Naive thymus-derived CD4-positive, alpha-beta T cell (primary cell): ENCODE measurements at places on chromosomes 5 and 9. TPM values are rescaled to one million over a fixed set of nuclear protein-coding genes. Genes with fewer than 3 reads are reported as not detected.

PCDHA3 gene
- not detected for polyA plus RNA-seq

RGS7BP gene
- polyA plus RNA-seq = not detected

CNTLN gene
- polyA plus RNA-seq = not detected

IFT74 gene
- 12.4 TPM for polyA plus RNA-seq

TAF11L5 gene
- polyA plus RNA-seq = not detected

PRUNE2 gene
- polyA plus RNA-seq = not detected

BARHL1 gene
- not detected for polyA plus RNA-seq

EXOC3 gene
- 44.3 TPM for polyA plus RNA-seq

C9 gene
- not detected for polyA plus RNA-seq

TMEM8B gene
- polyA plus RNA-seq = 3.5 TPM

PCDHB2 gene
- not detected for polyA plus RNA-seq

DNA sequence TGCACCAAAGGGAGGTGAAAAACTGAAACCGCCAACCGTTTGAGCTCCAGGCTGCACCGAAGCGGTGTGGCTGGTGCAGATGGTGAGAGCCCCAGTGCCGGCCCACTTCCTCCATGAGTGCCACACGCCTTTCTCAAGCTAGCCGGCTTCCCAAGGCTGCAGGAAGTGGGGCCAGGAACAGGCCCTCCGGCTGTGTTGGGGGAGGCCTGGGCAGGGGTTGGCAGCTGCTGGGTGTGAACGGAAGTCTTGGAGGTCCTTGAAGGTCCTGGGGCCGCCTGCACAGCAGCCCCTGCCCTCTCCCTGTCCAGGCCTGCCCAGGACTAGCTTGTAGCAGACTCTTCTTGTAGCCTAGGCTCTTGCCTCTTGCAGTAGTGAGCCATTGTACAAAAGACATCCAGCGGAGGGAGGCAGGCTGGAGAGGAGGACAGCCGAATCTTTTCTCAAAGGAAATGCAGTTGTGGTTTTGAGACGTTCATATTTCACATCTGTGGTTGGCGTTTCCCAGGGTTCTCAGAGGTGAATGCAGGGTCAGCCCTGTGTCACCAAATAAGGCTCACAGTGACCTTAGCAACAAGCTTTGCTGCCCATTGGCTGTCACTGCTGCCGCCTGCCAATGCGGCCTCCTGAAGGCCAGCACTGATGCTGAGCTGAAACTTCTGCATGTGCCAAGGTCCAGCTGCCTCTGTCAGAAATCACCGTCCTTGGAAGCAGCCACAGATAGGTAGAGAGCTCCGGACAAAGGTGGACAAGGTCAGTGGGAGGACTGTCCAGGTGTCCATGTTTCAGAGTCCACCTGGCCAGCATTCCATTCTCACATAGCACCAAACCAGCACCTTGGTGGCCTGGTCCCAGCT, 23.9 kb downstream of the IRF1 start:
- DNase-seq = no peak

DNA sequence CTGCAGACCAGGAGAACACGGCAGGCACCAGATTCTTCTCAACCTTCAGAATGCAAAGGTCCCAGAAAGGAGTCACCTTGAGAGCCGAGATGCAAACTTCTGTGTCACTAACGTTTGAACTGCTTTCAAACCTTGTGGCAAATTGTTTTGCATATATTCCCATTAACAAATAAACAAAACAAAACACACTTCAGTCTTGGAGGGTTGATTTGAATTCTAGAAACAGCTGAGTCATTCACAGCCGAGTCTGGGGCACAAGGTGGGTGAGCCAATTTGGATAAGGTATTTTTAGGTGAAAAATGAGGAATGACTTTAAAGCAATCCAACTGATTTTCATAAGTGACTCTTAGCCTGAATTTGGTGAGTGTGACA, 38.8 kb upstream of the ANKRD33B start:
- DNase-seq = no peak

DNA sequence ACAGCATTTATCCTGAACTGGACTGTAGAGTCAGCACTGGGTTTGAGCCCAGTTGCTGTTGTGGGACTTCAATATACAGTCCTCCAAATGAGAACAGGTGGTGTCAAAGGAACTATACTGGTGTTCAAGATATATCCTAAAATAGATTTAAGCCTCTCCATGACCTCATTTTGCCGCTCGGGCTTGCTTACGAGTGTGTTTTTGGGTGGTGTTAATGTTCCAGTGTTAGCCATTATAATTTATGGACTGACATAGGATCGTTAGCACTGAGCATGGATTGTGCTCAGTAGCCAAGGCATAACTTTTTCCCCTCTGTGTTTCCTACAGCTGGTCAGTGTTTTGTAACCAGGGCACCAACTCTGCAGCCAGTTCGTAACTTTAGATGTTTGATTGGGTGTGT, 306.6 kb downstream of the SPATA31D1 start:
- no peak for DNase-seq

DNA sequence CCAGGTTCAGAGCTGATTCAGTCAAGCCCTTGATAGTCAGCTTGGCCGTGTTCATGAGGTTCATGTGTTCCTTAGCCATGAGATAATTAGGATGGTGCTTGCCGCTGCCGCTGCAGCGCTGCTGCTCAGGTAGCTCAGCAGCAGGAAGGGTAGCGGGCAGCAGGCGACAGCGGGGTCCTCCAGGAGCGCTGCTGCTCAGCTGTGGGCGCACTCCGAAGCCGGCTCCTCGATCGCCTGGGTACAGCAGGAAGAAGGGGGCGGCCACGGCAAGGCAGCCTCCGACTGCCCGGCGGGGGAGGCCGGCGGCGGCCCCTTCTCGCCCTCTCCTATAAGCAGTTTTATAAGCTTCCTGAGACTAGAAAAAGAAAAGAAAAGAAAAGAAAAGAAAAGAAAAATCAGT, 1253.6 kb downstream of the EFNA5 start:
- DNase-seq = no peak

DNA sequence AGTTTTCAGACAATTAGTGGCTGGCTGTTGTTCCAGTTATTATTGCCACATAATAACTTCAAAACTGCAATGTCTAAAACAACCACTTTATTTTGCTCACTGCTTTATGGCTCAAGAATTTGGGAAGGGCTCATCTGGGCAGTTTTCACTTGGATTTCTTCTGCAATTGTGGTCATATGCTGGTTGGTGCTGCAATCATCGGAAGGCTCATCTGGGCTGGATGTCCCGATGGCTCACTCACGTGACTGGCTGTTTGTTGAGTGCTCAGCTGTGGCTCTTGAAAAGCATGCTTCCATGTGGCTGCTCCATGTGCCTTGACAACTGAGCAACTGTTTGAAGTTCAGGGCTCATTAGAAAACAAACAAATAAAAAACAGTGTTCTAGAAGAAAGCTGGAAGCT, 1032.5 kb downstream of the DTWD2 start:
- DNase-seq = no peak

GRCh38 chr9:129108805-129109536, 1.6 kb downstream of the CRAT start:
- no peak for DNase-seq

DNA sequence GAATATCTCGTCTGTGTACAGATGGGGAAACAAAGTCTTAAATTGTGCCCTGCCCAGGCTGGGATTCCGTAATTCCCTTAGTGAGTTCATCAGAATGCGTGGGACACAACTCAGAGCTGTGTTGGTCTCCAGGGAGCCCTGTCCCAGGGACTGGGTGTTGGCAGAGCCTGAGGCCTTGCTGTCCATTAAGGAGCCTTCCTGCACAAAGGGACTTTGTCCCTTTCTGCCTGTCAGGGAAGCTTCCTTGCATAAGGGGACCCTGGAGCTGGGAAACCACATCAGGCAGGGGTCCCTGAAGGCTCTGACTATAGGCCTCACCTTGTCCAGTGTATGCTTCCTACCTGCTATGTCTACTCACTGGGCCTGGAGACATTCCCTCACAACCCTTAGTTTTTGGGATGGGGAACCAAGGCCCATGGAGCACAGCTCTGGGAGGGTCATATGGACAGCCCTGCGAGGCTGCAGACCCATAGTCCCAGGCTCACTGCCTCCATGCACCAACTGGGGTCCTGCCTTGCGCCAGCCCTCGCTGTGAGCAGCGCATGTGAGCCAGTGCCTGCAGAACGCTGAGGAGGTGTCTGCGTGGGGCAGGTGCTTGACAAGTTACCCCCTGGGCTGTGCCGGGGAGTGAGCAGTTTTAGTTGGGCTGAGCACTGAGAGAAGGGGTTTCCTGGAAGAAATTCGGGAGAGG, 1.6 kb downstream of the CARD19 start:
- DNase-seq = no peak

DNA sequence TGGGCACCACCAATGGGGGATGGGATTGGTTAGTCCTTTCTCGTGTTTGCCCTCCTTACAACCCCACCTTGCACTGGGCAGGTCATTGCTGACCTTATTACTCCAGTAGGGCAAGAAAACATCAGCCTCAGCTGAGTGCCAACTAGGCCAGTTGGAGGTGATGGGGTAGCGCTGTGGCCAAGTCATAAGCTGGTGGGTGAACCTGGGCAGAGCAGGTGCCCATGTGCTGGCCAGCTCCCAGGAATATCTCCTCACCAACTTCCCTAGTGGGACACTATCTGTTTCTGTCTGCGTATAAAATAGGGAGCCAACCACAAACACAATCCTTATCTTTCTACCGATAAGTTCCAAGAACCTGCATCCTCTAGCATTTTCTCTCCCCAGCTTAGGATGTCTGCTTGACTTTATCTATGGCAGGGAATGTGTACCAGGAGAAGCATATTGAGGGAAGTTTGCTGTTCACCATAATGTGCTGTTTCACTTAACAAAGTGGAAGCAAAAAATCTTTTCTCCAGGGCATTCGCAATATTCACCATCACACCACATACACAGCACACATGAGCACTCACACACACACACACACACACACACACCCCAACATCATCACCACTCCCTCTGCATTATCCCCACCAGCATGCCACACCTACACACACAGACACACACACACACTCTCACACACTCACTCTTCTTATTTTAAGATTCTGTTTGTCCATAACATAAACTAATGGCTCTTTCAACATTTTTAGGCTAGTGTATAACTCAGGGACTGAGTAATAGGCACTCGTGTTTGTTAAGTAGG, 390.0 kb downstream of the ENC1 start:
- DNase-seq = no peak

GRCh38 chr5:54551926-54552325, 34.4 kb downstream of the SNX18 start:
- DNase-seq = no peak

GRCh38 chr9:130143958-130144366, 28.2 kb upstream of the NCS1 start:
- no peak for DNase-seq

DNA sequence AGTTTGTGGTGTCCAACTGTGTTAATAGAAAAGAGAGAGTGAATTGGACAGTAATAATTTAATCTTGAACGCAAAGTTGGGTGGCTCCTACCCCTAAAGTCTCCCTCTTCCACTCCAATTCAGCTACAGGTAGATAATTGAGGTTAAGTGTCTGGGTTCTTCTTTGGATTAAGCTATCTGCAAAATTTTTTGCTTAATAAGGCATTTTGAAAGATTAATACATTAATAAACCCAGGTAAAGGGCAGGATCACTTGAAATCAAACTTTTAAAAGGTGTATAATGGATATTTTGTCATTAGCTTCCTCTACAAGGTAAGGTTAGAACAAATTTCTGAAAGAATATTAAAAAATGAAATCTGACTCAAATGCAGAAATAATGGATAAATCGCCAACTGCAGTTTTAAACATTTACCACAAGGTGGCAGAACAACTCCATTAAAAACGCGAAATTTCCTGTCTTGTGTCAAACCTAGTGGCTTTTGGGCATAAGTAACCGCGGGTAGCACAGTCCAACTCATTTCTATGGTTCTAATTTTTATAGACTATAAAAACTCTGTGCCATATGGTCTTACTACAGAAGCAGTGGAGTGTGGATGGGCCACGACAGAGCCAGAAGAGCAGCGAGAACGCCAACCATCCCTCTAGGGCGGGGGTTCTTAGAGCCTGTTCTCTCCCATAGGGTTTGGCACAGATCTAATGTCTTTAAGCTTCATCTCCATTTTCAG, 276.5 kb downstream of the ARHGEF28 start:
- DNase-seq = peak; percentile 56

- no peak for DNase-seq
These were observed 656.3 kb upstream of the ZNF608 start for GRCh38 chr5:125402787-125403186.

GRCh38 chr9:127455324-127455992, 4.1 kb downstream of the LRSAM1 start:
- DNase-seq = no peak

- no peak for DNase-seq
These were observed 35.2 kb downstream of the RLN2 start for GRCh38 chr9:5269249-5269715.

DNA sequence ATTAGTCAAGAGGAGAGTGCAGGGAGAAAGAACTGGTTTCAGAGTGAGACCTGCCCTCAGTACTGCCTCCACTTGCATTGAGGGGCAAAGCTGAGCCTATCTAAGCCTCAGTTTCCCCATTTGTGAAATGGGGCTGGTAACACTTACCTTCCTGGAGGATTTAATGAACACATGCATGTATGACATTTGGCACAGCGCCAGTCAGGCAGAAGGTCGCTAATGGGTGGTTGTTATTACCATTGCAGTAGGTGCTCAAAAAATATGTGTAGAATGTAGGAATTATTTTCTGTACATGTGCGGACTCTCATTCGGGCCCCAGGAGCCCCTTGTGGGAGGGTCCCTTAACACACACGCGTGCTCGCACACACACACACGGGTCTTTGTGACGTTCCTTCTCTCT, 10.9 kb downstream of the FAT2 start:
- DNase-seq = no peak

- DNase-seq = no peak
These were observed 165.6 kb upstream of the IER5L start for GRCh38 chr9:129343424-129344375.

GRCh38 chr9:38196714-38197113, 127.7 kb upstream of the SHB start:
- no peak for DNase-seq

DNA sequence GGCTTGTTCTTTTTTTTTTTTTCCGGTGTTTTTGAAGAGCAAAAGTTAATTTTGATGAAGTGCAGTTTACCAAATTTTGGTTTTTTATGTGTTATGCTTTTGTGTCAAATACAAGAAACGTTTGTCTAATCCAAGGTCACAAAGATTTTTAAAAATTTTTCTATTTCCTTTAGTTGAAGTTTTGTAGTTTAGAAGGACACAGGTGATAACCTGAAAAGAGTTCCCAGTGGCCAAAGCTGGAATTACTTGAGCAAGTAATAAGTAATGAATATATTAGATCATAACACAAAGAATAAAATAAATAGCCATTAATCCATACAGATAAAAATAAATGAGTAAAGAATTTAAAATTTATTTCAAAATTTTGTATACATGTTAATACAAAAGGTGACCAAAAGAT, 71.5 kb downstream of the FCHO2 start:
- no peak for DNase-seq

DNA sequence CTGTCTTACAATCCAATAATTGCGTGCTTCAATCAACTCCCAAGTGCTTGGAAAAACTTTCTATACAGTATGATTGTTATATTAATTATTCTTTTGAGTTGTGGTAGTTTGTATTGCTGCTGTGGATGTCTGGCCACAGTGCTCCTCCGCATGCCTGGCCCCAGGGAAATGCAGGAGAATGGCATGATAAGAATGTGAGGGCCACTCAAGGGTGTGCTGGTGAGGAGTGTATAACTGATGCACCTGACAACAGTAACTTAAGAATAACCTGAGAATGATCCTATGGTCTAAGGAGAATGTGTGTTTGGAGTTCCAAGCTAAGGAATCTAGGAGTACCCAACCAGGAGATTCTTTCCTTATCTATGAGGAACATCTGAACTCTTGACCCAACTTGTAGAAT, 152.9 kb upstream of the APC start:
- no peak for DNase-seq

- DNase-seq = peak; percentile 88
These were observed at the start of gene STX17 for GRCh38 chr9:99906403-99907207. Gene STX17 (plus strand): TSS chr9:99906654. CDS start chr9:99915240, 8,586 bp downstream.
